ENCODE measurements at places on chromosomes 5 and 9.

GRCh38 chr9:135647884-135648283, 8.5 kb upstream of the GLT6D1 start:
- no peaks in the 10 kb centered on the region for H3K4me1 ChIP-seq
- no peaks in the 10 kb centered on the region for H3K36me3 ChIP-seq
- no peak overlapping the region for H3K4me3 ChIP-seq
- DNase-seq = no peak

GRCh38 chr9:100586093-100586492, 8.2 kb downstream of the CAVIN4 start:
- no peak overlapping the region for H3K27ac ChIP-seq
- H3K4me1 ChIP-seq = no peaks in the 10 kb centered on the region
- no peak overlapping the region for H3K4me3 ChIP-seq
- H3K36me3 ChIP-seq = no peaks in the 10 kb centered on the region
- H3K27me3 ChIP-seq = peaks cover 22% of the 10 kb centered on the region

GRCh38 chr5:150114773-150115408, 28.5 kb upstream of the CSF1R start:
- peak overlapping the region; percentile 62 for H3K27ac ChIP-seq
- DNase-seq = no peak
- H3K27me3 ChIP-seq = no peaks in the 10 kb centered on the region
- H3K4me1 ChIP-seq = peaks cover 21% of the 10 kb centered on the region

- no peaks in the 10 kb centered on the region for H3K27me3 ChIP-seq
- peak overlapping the region; percentile 18 for H3K27ac ChIP-seq
- no peak for DNase-seq
- H3K4me1 ChIP-seq = peaks cover 13% of the 10 kb centered on the region
Observed at GRCh38 chr5:34685485-34686165, 29.5 kb downstream of the RAI14 start.

DNA sequence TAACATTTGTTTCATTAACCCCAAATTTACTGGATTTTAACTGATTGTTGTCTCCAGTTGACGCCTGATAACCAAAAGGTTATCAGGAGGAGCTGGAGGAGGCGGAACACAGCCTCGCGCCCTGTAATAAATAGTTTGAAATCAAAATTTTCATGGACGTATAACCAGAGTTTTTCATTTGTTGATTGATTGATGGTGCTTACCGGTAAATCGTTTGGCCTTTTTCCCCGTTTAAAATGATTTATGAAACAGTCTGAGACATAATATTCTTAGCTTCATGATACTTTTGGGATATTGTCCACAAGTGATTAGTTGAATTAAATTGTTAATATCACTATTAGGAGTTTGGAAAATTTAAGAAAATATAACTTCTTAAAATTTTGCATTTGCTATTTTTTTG, 1.7 kb downstream of the FOCAD start:
- no peaks in the 10 kb centered on the region for H3K36me3 ChIP-seq
- H3K4me3 ChIP-seq = peak overlapping the region; percentile 78
- no peaks in the 10 kb centered on the region for H3K4me1 ChIP-seq
- no peaks in the 10 kb centered on the region for H3K27me3 ChIP-seq
- no peak overlapping the region for H3K27ac ChIP-seq
- no peak for DNase-seq

DNA sequence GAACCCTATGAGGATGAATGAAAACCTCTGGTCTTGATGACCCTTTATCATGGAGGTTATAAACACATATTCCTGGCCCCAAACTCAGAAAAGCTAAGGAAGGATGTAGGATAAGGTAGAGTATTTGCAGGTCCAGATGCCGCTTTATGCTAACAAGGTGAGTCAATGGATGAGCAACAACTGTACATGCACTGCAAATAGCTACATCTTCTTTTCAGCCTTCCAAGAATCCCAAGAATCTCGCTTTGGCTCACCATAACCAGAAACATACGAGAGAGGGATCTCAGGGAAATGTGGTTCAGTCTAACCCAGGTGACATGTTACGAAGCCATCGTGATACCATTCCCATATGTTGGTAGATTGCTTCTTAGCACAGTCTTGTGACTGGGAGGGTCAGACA, 152.3 kb upstream of the ANKH start:
- no peak for DNase-seq
- H3K4me3 ChIP-seq = no peak overlapping the region
- H3K27me3 ChIP-seq = no peaks in the 10 kb centered on the region
- H3K36me3 ChIP-seq = no peaks in the 10 kb centered on the region

DNA sequence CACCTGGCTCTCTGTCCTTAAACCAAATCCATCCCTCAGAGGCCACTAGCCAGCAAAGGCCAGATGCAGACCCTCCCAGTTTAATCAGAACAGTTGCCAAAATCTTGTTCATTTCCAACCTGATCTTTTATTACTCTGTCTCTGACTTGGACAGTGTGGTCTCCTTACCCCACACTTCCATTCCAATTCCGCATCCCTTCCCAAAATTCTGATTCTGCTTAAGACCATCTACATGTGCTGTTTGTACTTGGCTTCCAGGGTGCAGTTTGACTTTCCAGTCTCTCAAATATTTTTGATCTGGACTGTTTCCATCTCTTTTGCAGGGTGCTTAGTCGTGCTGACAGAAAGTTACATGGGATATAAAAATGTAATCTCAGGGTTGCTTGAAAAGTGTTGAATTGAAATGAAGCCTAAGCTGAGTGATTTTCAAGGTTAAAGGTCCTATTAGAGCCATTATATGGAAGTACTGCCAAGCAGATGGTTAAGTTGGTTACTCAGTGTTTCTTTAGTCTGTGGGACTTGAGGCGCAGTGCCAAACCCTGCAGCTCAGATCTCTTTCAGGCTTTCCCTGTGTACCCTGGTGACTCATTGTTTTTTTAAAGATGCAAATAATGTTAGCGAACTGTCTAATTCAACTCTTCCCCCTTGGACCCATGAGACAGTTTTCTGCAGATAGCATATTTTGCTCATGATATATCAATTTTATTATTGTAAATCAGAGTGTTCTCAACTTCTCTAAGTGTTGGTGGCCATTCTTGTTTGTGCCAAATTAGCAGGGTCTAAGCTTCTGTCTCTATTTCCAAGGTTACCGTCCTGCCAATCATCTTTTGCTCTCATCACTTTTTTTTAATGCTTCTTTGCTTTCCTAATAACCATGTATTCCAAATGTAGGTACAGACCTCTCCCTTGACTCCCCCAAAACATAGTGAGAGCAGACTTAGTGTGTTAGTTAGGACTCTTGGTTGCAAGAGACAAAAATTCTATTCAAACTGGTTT, 18.2 kb upstream of the DCP2 start:
- peaks cover 5% of the 10 kb centered on the region for H3K4me1 ChIP-seq
- no peaks in the 10 kb centered on the region for H3K36me3 ChIP-seq
- H3K4me3 ChIP-seq = no peak overlapping the region

DNA sequence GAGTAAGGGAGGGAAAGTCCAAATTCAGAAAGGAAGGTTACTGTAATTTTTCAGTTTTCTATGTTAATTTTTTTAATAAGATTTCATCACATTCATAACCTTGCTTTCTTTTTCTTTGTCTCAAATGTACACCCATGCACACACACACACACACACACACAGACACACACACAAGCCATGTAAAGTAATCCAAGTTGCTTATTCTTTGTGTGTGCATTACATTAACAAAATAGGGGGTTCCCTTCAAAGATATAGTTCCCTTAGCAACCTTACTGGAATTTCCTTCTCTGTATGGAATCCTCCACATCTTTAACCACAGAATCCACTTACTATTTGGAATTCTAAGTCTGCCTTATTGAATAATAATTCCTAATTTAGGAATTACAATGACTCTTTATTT, 32.7 kb downstream of the ZNF366 start:
- H3K4me3 ChIP-seq = no peak overlapping the region
- no peak overlapping the region for H3K27ac ChIP-seq
- DNase-seq = no peak
- no peaks in the 10 kb centered on the region for H3K4me1 ChIP-seq

GRCh38 chr9:72305102-72305546, 59.9 kb downstream of the ZFAND5 start:
- no peak overlapping the region for H3K4me3 ChIP-seq
- H3K36me3 ChIP-seq = no peaks in the 10 kb centered on the region
- H3K4me1 ChIP-seq = no peaks in the 10 kb centered on the region
- peak; percentile 9 for DNase-seq
- no peaks in the 10 kb centered on the region for H3K27me3 ChIP-seq

DNA sequence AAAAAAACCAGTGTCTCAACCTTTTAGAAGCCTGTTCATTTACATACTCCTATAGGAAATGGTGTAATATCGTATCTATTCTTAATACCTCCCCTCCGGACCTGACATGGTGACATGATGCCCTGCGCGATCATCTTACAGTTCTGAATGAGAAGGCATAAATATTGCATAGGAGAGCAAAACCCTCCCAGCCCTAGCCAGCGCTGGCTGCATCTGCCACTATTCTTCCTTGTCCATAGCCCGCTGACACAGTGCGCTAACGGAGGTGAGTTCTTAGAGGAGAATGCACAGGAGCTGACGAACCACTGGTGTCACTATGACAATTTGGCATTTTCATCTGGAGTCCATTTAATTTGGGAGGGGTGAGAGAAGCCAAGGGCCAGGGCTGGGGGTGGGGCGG, 290.1 kb downstream of the EFNA5 start:
- no peaks in the 10 kb centered on the region for H3K4me1 ChIP-seq
- no peak for DNase-seq
- H3K27me3 ChIP-seq = no peaks in the 10 kb centered on the region

DNA sequence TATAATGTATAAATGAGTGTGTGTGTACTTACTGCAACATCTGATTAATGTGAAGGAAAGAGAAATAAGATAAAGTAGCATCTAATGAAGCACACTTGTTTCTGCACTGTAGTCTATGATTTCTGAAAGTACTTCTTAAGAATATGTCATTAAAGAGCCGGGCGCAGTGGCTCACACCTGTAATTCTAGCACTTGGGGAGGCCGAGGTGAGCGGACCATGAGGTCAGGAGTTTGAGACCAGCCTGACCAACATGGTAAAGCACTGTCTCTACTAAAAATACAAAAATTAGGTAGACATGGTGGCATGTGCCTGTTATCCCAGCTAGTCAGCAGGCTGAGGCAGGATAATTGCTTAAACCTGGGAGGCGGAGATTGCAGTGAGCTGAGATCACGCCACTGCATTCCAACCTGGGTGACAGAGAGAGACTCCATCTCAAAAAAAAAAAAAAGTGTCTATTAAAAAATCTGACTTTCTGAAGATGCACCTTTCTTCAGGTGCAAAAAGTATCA, 556.9 kb downstream of the PTPRD start:
- H3K36me3 ChIP-seq = no peaks in the 10 kb centered on the region
- no peak overlapping the region for H3K4me3 ChIP-seq
- no peaks in the 10 kb centered on the region for H3K4me1 ChIP-seq
- no peak overlapping the region for H3K27ac ChIP-seq

GRCh38 chr9:72473474-72474261, 47.7 kb upstream of the TMC1 start:
- H3K36me3 ChIP-seq = no peaks in the 10 kb centered on the region
- peaks cover 17% of the 10 kb centered on the region for H3K4me1 ChIP-seq
- H3K4me3 ChIP-seq = no peak overlapping the region
- no peak for DNase-seq
- no peak overlapping the region for H3K27ac ChIP-seq

GRCh38 chr9:24011009-24011717, 185.1 kb upstream of the ELAVL2 start:
- no peaks in the 10 kb centered on the region for H3K36me3 ChIP-seq
- H3K27ac ChIP-seq = no peak overlapping the region
- DNase-seq = no peak
- H3K4me1 ChIP-seq = no peaks in the 10 kb centered on the region

DNA sequence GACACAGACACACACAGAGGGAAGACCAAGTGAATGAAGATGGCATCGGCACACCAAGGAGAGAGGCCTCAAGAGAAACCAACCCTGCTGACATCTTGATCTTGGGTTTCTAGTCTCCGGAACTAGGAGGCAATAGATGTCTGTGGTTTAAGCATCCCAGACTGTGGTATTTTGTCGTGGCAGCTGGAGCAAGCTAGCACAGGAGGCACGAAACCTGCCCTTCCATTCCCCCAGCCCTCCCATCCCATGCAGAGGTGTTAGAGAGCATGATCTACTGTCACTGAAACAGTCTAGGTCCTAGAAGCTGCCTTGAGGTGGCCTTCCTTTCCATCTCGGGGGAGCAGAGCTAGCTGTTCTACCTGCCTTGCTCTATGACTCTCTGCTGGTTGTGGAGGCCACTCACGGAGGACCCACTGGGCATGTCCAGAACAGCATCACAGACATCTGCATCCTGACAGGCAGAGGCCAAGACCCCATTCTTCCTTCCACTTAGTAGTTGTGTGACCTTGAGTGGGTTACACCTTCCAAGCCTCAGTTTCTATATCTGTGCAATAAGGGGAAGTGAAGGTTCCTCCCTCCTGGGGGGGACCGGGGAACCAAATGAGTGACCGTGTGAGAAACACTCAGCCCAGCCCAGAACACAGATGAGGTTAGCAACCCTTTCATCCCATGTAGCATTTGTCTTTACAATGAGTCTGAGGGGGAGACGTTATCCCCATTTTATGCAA, 134.3 kb upstream of the BOD1 start:
- no peak for DNase-seq
- peaks cover 22% of the 10 kb centered on the region for H3K4me1 ChIP-seq

DNA sequence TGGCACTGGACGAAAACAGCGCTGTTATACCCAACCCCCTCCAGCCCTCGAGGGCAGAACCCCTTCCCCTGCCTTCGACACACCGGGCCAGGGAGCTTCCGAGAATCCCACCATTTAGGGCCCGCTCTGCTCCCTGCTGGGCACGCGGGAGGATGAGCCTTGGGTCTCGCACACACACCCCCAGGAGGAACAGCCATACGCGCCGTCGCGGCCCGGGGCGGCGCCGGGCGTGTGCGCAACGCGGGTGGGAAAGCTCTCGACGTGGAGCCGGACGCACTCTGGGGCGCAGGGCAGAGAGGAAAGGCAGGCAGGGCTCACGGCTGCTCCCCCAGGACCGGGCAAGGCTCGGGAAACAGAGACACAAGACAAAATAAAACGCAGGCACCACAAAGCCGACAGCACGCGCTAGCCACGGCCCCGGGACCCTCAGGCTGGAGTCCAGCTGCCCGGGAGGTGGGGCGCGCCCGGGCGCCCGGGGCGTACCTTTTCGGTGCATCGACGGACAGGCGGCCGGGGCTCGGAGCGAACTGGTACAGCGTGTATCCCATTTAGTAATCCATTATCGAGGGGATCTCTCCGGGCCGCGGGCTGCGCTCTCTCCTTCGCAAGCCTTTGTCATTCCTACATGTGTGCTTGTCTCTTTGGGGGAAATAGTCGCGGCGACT, 789 bp downstream of the SEMA6A start:
- H3K36me3 ChIP-seq = no peaks in the 10 kb centered on the region
- no peaks in the 10 kb centered on the region for H3K4me1 ChIP-seq

- H3K4me3 ChIP-seq = no peak overlapping the region
- DNase-seq = no peak
- no peak overlapping the region for H3K27ac ChIP-seq
- peaks cover 7% of the 10 kb centered on the region for H3K36me3 ChIP-seq
- no peaks in the 10 kb centered on the region for H3K4me1 ChIP-seq
- H3K27me3 ChIP-seq = no peaks in the 10 kb centered on the region
Observed at GRCh38 chr9:123753669-123754258, 176.2 kb downstream of the DENND1A start.
